ENCODE measurements at places on chromosomes 2 and 18.

- DNase-seq = no peak
These were observed 70.6 kb downstream of the LYPD6 start for GRCh38 chr2:149400997-149401396.

DNA sequence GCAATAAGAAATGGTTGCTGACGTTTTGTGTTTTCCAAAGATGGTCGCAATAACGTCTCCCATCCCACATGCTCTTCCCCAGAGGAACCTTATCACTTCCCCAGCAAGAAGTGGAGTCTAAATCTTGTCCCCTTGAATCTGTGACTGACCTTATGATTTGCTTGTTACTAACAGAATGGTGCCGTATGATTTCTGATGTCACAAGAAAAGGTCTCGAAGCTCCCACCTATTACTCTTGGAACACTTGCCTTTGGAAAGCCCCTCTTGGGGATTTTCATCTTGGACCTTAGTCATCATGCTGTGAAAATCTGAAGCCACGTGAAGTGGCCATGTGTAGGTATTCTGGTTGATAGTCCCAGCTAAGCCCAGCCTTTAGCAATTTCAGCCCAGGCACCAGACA is 86.2 kb upstream of the GLS start:
- no peak for DNase-seq

DNA sequence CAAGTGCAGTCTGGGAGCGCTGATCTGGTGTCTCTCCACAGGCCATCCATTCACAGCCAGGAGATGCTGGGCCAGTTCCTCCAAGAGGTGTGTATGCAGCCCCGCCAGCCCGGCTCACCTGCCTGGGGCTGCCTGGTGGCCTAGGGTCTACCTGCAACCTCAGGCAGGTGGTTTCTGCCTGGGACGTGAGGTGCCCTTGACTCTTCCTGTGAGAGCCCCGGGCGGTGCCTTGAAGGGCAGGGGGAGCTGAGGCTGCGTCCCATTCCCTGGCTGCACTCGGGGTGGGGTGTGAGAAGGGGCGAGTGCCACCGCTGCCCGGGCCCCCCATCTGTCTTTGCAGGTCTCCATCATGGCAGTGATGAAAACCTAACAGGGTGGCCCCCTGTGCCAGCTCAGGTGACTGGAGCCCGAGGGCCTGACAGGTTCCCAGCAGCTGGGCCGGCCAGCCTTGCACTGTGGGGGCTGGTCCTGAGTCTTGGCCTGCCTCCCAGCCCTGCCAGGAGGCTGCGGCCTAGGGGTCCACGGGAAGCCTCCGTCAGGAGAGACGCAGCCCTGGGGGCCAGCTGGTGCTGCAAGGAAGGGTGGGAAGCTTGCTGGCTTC is 11.9 kb downstream of the CAPN10 start:
- DNase-seq = no peak

DNA sequence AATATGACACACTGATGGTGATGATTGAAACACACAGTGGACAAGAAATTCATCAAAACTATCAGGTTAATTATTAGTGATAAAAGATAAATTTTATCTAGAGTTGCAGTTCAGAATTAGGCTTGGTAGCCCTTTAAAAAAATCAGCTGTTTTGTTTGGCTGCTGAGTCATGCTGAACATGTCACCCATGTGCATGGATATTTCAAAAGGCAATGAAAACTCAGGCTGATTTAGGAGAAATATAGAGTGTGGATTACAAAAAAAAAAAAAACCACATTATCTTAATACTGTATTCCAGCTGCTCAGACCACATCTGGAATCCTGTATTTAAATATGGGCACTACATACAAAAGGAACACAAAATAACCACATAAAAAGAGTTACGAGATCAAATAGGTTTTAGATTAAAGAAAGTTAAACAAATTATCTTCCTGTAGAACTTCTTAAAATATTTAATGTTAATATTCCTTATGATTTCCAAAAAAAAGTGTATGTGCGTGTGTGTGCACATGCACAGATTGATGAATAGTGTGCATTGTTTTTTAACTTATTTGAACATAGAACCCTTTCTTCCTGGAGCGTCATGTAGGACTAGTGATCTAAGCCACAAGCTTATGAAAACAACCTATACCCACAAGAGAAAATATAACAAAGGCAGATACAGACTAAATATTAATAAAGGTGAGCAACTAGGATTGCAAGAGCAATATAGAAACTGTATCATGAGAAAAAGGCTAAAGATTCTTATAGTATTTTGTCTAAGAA is 186.2 kb downstream of the STK39 start:
- no peak for DNase-seq

GRCh38 chr2:30204281-30204680 is 27.1 kb upstream of the LBH start:
- DNase-seq = no peak

Measured in amygdala (tissue), 56 donors.